Immature natural killer cell (primary cell): ENCODE measurements at places on chromosomes 2 and 18.

GRCh38 chr18:45335282-45336043, 279.8 kb upstream of the SLC14A2 start:
- no peak for DNase-seq

- no peak for DNase-seq
Observed at GRCh38 chr2:236915186-236915585, 170.5 kb upstream of the COPS8 start.

DNA sequence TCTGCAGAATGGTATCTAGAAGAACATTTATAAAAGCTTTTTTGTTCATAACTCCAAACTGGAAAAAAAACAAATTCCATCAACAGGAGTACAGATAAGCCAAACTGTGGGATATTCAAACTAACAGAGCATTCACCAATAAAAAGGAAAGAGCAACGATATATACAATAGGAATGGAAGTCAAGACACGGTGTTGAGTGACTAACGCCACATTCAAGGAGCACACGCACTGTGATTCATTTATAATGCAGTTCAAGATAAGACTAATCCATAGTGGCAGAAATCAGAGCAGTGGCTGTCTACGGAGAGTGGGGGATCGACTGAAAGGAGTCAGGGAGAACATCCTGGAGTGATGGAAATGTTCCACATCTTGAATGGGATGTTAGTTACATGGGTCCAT, 70.7 kb downstream of the CABYR start:
- no peak for DNase-seq

- no peak for DNase-seq
Observed at GRCh38 chr2:19073522-19073921, 284.9 kb downstream of the OSR1 start.

GRCh38 chr2:199581408-199581807, 123.7 kb upstream of the SATB2 start:
- no peak for DNase-seq

DNA sequence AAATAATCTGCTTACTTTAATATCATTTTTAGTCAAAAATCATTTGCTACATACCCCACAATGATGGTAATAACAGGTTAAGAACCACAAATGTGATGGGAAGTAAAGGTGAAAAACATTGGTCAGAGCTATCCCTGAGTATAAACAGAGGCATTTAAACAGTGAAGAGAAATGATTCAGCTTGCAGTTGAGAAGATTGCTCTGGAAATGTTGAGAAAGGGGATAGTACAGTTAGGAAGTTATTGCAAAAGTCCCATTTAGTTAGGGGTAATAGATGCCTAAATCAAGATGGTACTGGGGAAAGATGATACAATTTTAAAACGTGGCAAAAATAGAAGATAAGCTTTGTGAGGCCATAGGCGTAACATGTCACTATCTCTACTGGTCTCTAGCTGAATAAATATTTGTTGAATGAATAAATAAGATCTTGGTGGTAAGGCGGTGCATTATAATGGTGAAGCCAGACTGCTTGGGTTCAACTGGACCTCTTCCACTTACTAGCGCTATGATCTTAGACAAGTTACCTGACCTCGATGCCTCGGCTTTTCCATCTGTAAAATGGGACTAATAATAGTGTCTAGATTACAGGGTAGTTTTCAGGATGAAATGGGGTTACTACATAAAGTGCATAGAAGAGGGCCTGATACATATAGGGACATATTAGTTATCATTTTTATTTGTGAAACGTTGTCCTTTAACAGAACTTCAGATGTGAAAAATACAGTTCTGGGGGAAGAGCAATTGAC, 2.0 kb upstream of the BZW1 start:
- DNase-seq = no peak

- DNase-seq = no peak
Observed at GRCh38 chr18:59274533-59274928, 1.3 kb upstream of the RAX start.

DNA sequence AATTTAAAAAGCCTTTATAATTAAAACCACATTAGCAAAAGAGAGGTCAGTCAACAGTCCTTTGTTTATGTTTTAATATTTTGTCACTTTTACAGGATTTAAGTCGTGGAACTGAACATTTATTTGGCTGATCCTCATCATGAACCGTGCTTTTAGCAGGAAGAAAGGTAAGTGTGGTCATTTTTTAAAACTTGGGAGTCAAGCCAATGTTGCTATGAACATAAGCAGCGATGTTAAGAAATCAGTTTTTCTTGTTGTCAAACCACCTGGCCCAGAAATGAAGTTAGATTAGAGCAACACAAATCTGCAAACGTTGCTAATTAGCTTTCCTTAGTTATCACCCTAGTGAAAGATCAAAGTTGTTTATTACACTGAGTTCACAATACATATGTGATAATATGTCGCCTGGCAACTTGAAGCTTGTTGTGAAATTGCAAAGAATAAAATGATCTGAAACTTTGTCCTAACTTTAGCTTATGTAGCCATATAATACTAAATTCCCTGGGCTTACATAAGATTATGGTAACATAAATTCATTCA, 186.0 kb downstream of the GULP1 start:
- DNase-seq = no peak
